ENCODE measurements at places on chromosomes 16 and 17.

- no peak for DNase-seq
These were observed 37.7 kb upstream of the TOB1 start for GRCh38 chr17:50903604-50904517.

GRCh38 chr17:61415374-61416210, 15.9 kb downstream of the TBX2 start:
- DNase-seq, result no peak

GRCh38 chr17:52546990-52547389, 388.5 kb upstream of the CA10 start:
- no peak for DNase-seq

GRCh38 chr16:84329016-84329415, 34.3 kb downstream of the WFDC1 start:
- DNase-seq, result no peak

DNA sequence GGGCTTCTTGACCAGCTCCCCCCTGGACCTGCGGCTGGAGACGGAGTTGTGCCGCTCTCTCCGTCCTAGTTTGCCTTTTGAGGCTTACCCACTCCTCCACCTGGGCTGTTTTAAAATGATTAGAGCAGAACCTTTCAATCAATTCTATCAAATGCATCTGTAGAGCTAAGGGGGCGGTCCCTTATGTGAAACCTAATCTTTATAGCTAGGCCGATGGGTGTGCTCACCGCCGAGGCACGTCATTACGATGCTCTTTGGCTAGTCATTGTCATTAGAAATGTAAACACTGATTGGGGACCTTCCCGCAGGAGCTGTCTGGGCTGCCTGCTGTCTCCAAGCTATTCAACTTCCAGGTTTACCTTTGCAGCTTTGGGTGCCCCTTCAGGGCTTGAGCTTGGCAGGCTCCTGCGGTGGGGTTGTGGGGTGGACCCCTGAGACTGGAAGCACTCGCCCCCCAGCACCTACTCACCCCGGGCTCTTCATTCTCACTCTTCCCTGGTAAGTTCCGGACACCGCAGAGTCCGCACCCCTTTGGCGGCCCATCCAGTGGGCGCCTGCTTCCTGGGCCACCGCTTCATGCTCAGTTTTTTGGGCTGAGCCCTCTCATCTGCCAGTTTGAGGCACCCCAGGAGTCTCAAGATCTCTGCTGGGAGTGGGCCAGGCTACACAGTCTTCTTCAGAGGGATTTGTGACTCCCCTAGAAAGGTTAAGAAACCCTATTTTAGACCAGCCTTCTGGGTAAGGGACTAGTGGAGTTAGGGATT, 20.9 kb upstream of the IL17C start:
- no peak for DNase-seq

GRCh38 chr16:14368399-14368798, 261.7 kb downstream of the PARN start:
- DNase-seq, result no peak
